Retinal pigment epithelial cell (primary cell): ENCODE measurements at places on chromosomes 12 and 14.
A peak's percentile ranks its signal among the peaks of the same experiment; 100 is the strongest.

- DNase-seq, result peak; percentile 52
Measured at GRCh38 chr14:104977681-104978653, at the start of gene AHNAK2. Gene AHNAK2, minus strand, starts transcription at chr14:104978374. Its CDS starts 137 bp downstream, at chr14:104978237.

- peak; percentile 37 for DNase-seq
Measured at GRCh38 chr14:62409626-62410300, 635.5 kb downstream of the KCNH5 start.

- DNase-seq, result no peak
Measured at GRCh38 chr12:114682106-114682784, 1.7 kb downstream of the TBX3 start.

DNA sequence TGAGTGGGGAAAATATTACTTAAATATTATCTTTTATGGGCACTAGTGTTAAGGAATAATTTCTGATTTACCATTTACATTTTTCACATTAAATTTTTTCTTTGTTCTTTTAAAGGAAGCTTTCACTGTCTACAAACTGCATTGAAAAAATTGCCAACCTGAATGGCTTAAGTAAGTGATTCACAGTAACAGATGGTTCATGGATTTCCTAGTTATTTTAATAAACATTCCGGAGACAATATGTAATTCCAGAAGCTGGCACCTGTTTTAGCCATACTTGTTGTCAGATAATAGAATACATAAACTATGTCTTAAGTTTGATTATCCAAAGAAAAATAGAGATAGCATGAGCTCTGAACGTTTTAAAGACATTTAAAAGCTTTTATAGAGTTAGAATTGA lies 17.1 kb downstream of the DNAL1 start:
- no peak for DNase-seq

- no peak for DNase-seq
Measured at GRCh38 chr14:35776823-35777222, 32.3 kb downstream of the RALGAPA1 start.

DNA sequence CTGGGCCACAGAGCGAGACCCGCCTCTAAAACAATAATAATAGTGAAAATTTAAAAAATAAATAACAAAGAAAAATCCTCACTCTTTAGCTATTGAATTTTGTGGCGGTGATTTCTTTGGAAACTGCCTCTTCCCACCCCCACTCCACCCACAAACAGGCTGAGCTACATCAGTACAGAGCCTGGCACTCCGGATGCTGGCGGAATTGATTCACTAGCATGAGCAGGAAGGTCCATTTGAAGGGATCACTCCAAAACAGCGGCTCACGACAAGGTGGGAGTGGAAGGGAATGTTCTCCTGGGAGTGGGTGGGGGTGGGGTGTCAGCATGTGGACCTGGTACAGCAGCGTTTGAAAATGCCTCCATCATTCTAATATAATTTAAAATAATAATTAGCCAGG lies 26.1 kb downstream of the CCDC177 start:
- DNase-seq, result no peak

- no peak for DNase-seq
Measured at GRCh38 chr14:93212432-93212831, 5.4 kb downstream of the UBR7 start.

DNA sequence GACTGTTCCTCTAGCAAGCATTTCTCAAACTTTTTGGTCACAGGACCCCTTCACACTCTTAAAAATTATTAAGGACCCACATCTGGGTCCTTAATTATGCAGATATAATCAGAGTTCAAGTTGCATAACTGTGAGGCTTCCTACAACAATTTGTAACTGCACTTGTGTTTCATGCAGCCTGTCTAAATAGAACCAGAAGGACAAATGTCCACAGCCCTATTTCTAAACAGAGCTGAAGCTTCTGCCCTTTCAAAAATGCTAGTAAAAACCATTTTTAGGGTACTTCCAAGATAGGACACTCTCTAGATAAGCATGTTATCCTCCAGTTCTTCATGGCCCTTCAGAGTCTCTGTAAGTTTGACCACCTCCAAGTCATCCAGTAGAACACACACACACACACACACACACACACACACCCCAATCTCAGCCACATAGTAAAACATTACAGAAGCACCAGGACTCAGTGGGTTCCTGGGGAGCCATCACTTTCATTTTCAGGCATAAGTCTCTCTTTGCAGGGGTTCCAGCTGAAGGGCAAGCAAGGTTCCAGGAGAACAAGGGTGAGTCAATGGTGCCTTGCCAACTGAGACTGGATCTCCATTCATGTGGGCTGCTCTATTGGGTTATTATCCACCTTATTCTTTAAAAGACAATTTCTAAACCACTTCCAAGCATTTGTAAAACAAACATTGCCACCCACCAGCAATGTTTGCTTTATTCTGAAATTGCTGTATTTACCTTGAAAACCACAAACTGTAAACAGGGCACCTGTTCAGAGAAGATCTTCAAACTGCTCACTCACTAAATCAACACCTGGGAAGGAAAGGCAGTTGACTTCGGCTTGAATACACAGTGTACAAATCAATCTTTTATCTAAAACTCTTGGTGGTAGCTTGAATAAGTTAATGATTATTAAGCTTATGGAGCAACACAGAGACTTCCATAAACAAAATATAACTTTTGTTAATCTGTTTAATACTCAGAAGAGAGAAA lies 64.1 kb downstream of the ITPR2 start:
- no peak for DNase-seq

DNA sequence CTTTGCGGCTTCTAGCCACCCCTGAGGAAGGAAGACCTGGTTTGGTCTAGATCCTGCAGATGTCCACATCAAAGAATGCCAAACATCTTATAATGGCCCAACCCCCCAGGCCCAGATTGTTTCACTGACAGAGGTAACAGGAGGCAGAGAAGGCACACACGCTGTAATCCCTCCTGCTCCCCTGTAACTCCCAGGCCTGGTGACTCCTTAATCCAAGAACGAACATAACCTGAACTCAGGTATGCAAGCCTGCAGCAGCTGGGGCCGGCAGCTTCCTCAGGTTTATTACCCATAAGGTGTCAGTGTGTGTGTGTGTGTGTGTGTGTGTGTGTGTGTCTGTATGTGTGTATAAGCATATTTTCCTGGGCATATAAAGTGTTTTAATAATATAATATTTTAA lies 52.7 kb downstream of the ERH start:
- DNase-seq, result no peak

DNA sequence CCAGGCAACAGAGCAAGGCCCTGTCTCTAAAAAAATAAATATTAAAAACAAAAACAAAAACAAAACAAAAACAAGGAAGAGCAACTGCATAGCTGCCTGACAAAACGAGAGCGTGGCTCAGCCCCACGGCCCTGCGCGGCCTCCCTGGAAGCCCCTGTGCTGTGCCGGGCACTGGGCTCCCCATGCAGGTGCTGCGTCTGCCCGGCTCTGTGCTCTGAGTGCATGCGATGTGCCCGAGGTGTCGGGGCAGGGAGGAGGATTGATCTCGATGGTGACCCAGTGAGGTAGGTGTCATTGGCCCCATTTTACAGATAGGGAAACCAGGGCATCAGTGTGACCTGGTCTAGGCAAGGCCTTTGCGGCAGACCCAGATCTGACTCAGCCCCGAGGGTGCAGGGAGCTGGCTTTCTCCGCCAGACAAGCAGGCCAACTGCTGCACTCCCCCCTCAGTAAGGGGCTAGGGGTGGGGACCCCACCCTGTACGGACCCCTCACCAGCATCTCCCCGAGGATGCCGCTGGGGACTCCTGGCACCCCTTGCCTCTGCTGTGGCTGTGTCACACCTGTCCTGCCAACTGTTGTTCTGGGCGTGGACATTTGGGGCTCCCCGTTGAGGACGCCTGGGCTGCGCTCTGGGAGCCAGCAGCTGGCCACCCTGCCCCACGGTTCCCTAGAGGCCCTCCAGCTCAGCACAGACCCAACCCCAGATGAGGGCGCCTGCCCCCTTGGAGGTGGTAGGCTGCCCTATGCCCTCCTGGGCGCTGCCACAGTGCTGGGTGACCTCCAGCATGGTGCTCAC lies 15.3 kb downstream of the GPR132 start:
- DNase-seq, result no peak

DNA sequence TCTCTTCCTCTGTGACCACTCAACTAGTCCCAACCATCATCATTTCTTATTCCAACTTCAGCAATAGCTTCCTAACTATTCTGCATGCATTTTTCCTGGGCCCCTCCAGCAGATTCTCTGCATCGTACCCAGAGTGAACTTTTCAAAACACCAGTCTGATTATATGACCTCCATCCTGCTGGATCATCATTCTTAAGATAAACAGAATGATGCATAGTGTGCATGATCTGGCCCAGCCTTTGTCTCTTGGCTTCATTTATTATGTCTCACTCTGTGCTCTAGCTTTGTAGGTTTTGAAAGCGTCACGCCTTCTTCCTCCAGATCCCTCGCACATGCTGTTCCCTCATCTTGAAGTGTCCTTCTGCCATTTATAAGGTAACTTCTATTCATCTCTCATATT lies 46.3 kb upstream of the SLC38A4 start:
- no peak for DNase-seq

DNA sequence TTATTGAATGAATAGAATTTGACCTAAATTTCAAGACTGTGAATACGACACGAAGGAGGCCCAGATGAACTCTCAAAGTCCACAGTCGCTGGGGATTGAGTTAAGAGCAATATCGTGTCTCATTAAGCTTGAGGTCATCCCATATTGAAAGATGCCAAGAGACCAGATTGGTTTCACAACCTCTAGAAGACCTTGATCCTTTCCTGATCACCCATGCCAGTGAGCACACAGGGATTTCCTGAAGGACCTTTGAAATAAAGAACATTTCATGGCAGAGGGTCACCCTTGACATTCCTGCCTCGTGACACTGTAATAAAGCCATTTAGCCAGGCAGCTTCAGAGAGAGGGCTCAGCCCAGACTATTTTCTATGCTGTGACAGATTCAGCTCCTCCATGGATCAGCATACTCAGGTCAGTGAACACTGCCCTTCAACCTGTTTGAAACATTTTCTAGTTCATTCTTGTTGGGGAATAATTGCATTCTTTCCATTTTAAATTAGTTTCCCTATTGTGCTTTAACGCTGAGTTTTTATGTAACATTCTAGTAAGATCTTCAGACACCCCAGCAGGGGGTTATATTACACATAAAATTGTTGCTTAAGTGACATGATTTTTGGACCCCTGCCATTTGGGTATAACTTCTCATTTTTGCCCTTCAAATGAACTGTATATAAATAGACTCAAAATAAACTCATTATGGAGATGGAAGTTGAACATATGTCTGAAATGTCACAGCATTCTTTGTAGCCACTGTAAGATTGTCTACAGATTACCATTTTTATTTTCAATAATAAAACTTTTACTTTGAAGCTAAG lies 213.2 kb downstream of the C12orf50 start:
- DNase-seq, result peak; percentile 72

GRCh38 chr14:72790887-72791566 lies 102.9 kb downstream of the DPF3 start:
- DNase-seq, result no peak

GRCh38 chr12:9951026-9951675 lies 19.0 kb upstream of the CLEC2A start:
- no peak for DNase-seq

DNA sequence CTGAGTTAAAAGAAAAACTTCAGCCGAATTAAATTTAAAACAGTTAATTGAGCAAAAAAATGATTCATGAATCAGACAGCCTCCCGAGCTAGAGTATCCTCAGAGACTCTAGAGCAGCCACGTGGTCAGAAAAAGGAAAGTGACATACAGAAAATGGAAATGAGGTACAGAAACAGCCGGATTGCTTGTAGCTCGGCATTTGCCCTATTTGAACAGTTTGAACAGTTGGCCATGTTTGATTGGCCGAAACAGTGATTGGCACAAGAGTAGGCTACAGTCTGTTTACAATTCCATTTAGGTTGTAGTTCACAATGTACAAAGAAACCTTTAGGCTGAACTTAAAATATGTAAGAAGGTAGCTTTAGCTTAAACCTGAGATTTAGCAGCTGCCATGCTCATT lies 12.9 kb upstream of the OXA1L start:
- DNase-seq, result no peak

- DNase-seq, result no peak
Measured at GRCh38 chr14:20935303-20935984, 19.8 kb upstream of the RNASE2 start.

GRCh38 chr12:130825771-130826150 lies 13.3 kb downstream of the STX2 start:
- no peak for DNase-seq

- no peak for DNase-seq
Measured at GRCh38 chr12:18139254-18139653, 49.3 kb upstream of the RERGL start.

DNA sequence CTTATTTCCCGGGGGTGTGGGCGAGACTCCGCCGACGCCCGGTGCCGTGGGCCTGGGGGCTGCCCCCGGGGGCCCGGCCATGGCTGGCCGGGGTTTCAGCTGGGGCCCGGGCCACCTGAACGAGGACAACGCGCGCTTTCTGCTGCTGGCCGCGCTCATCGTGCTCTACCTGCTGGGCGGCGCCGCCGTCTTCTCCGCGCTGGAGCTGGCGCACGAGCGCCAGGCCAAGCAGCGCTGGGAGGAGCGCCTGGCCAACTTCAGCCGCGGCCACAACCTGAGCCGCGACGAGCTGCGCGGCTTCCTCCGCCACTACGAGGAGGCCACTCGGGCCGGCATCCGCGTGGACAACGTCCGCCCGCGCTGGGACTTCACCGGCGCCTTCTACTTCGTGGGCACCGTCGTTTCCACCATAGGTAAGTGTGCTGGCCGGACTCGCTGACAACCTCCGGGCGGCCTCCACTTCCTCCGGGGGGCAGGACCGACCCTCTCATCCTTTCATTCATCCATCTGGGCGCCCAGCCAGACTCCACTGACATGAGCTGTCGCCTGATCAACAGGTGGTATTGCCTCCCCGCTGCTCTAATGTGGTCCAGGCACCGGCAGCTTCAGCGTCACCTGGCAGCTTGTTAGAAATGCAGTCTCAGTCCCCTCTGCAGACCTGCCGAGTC lies 467 bp downstream of the KCNK13 start:
- no peak for DNase-seq

DNA sequence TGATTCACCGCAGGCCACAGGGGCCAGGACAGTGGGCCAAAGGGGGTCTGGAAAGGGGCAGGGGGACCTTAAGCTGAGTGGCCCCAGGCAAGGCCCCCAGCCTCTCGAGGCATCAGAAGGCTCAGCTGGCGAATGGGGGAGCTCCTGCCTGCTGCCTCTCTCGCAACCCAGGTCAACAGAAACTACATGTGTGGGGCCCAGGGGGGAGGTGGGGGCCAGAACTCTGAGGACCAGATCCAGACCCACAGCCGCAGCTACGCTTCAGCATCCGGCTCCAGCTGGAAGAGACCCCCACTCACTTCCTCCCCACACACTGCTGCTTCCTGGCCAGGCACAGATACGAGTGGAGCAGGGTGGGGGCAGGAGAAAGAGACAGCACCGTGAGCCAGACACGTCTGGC lies 46.5 kb downstream of the NCOR2 start:
- DNase-seq, result no peak
